ENCODE measurements at places on chromosomes 3 and 15. TPM values are rescaled to one million over a fixed set of nuclear protein-coding genes. Genes with fewer than 3 reads are reported as not detected.

Gene ADAMTS9
- 5.2 TPM for total RNA-seq

Gene FANCD2OS
- total RNA-seq: not detected

Gene MEIS2
- total RNA-seq: 6.6 TPM

- DNase-seq: no peak
- H3K36me3 ChIP-seq: no peaks in the 10 kb centered on the region
- H3K4me3 ChIP-seq: peak overlapping the region; percentile 48
- H3K27ac ChIP-seq: no peak overlapping the region
Measured at GRCh38 chr3:155080692-155081091, 573 bp downstream of the MME start.

- H3K27ac ChIP-seq: peak overlapping the region; percentile 82
- peaks cover 57% of the 10 kb centered on the region for H3K4me1 ChIP-seq
- DNase-seq: peak; percentile 34
- H3K4me3 ChIP-seq: peak overlapping the region; percentile 19
- H3K36me3 ChIP-seq: no peaks in the 10 kb centered on the region
Measured at GRCh38 chr3:183285828-183286457, 32.9 kb downstream of the B3GNT5 start.

DNA sequence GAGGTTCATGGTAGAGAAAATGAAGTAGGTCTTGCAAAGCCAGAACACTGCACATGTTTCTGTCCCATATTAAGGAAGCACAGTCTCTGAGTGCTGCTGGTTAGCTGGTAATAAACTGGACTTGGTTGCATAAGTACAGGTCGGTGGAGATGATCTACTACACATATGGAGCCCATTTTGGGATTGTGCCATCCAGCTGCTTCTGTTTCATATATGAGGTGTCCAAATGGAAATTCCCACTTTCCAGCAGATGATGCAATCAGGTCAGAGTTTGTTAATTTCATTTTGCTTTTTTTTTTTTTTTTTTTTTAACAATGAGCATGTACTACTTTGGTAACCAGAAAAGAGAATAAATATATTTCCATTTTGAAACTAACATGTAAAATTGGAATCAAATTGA lies 122.6 kb downstream of the SATB1 start:
- no peak for DNase-seq
- H3K27me3 ChIP-seq: no peaks in the 10 kb centered on the region
- no peak overlapping the region for H3K4me3 ChIP-seq
- no peak overlapping the region for H3K27ac ChIP-seq
- H3K36me3 ChIP-seq: no peaks in the 10 kb centered on the region

DNA sequence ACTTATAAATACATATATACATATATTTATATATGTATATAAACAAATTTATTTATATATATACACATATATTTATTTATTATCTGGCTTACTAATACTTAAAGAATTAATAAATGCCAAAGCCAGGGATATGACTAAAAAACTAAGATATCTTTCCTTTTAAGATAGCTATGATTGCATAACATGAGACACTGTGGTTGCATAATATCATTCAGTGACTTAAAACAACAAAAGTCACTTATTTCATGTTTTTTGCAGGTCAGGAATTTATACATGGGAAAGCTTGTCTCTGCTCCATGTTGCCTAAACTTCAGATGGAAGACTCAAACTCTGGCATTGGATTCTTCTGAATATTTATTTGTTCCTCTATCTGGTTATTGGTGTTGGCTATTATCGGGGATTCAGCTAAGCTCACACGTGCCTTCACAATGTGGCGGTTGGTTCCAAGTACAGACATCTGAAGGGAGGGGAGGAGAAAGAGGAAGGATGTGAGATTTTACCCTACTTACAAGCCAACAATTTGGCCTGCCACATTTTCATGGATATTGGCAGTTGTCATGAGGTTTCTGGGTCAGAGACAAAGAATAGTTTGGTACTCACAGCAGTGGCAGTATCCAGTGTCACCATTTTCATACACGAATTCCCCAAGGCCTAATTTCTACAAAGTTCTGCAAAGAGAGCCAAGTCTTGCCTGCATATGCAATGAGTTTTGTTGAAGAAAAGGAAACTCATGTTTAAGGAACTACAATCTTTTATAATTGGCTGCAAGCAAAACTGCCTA lies 381.6 kb downstream of the EPHA3 start:
- DNase-seq: no peak
- no peak overlapping the region for H3K4me3 ChIP-seq
- H3K27ac ChIP-seq: no peak overlapping the region
- no peaks in the 10 kb centered on the region for H3K36me3 ChIP-seq

- no peak overlapping the region for H3K27ac ChIP-seq
- H3K27me3 ChIP-seq: no peaks in the 10 kb centered on the region
- no peaks in the 10 kb centered on the region for H3K4me1 ChIP-seq
- no peaks in the 10 kb centered on the region for H3K36me3 ChIP-seq
Measured at GRCh38 chr15:23602124-23602523, 36.6 kb downstream of the MKRN3 start.

Data from esophagus squamous epithelium (tissue), 5 donors.